ENCODE measurements at places on chromosomes 3 and 15. TPM values are rescaled to one million over a fixed set of nuclear protein-coding genes. Genes with fewer than 3 reads are reported as not detected.

DNA sequence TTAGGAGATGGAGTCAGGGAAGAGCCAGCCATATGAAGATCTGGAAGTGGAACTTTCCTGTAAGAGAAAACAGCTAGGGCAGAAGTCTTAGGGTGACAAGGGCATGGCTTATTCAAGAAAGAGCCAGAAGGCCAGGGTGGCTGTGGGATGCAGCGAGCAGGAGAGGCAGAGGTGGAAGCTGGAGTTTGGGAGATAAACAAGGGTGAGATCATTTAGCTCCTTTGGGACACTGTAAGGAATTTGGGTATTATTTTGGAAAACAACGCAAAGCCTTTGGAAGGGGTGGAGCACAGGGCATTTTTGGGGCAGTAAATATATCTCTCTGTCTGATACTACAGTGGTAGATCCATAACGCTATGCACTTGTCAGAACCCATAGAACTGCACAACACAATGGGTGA lies 5.0 kb upstream of the IL16 start:
- H3K36me3 ChIP-seq = no peaks in the 10 kb centered on the region
- no peaks in the 10 kb centered on the region for H3K4me1 ChIP-seq
- DNase-seq = no peak
- H3K27ac ChIP-seq = no peak overlapping the region
- H3K27me3 ChIP-seq = no peaks in the 10 kb centered on the region

GRCh38 chr3:31402117-31402516 lies 130.6 kb upstream of the STT3B start:
- H3K4me1 ChIP-seq = no peaks in the 10 kb centered on the region
- H3K36me3 ChIP-seq = no peaks in the 10 kb centered on the region
- H3K4me3 ChIP-seq = no peak overlapping the region
- no peak for DNase-seq
- H3K27me3 ChIP-seq = no peaks in the 10 kb centered on the region

DNA sequence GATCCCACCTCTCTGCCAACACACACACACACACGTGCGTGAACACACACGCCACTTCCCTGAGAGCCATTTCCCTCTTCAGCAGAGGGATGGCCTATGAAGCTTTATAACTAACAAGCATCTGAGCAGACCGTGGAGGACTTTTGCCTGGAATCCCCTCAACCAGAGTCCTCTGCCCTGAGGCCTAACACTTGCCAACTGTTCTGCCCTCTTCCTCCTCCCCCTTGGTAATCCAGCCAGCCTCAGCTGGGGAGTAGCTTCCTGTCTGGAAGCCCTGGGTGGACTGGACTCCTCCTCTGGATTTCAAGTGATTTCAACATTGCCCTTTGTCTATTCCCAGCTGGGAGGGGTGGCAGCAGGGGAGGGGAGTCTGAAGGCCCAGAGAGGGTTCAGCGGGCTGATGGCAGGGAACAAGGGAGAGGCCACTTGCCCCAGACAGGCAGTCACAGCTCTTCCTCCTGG lies 68.4 kb upstream of the HACD2 start:
- peak; percentile 59 for DNase-seq
- no peak overlapping the region for H3K4me3 ChIP-seq
- peaks cover 10% of the 10 kb centered on the region for H3K4me1 ChIP-seq
- H3K27me3 ChIP-seq = no peaks in the 10 kb centered on the region

- no peak overlapping the region for H3K4me3 ChIP-seq
- no peaks in the 10 kb centered on the region for H3K27me3 ChIP-seq
- no peaks in the 10 kb centered on the region for H3K4me1 ChIP-seq
- no peak overlapping the region for H3K27ac ChIP-seq
- no peak for DNase-seq
Observed at GRCh38 chr3:43873723-43874122, 183.0 kb downstream of the ABHD5 start.

DNA sequence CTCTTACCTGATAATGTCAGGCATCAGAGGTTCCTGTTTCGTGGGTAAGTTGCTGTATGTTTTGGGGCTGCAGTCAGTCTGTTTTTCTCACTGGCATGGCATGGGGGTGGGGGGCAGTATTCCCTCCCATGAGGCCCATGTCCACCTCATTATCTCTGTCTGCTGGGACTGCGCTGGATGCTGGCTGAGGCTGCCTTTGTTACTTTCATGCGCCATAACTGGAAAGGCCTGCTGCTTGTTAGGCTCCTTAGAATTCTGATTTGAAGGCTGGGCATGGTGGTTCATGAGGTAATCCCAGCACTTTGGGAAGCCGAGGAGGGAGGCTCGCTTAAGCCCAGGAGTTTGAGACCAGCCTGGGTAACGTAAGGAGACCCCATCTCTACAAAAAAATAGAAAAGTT lies 9.8 kb downstream of the APBA2 start:
- H3K4me1 ChIP-seq = no peaks in the 10 kb centered on the region
- H3K27me3 ChIP-seq = peaks cover 6% of the 10 kb centered on the region
- H3K4me3 ChIP-seq = no peak overlapping the region
- DNase-seq = no peak
- no peaks in the 10 kb centered on the region for H3K36me3 ChIP-seq

- H3K36me3 ChIP-seq = peaks cover 41% of the 10 kb centered on the region
- no peak overlapping the region for H3K4me3 ChIP-seq
- DNase-seq = no peak
- no peaks in the 10 kb centered on the region for H3K27me3 ChIP-seq
- no peaks in the 10 kb centered on the region for H3K4me1 ChIP-seq
Observed at GRCh38 chr3:197103766-197104165, 74.1 kb upstream of the MELTF start.

- H3K4me1 ChIP-seq = peaks cover 8% of the 10 kb centered on the region
- no peaks in the 10 kb centered on the region for H3K27me3 ChIP-seq
- no peaks in the 10 kb centered on the region for H3K36me3 ChIP-seq
- peak; percentile 45 for DNase-seq
- peak overlapping the region; percentile 63 for H3K27ac ChIP-seq
Observed at GRCh38 chr3:129015388-129016105, 14.4 kb downstream of the EFCC1 start.

DNA sequence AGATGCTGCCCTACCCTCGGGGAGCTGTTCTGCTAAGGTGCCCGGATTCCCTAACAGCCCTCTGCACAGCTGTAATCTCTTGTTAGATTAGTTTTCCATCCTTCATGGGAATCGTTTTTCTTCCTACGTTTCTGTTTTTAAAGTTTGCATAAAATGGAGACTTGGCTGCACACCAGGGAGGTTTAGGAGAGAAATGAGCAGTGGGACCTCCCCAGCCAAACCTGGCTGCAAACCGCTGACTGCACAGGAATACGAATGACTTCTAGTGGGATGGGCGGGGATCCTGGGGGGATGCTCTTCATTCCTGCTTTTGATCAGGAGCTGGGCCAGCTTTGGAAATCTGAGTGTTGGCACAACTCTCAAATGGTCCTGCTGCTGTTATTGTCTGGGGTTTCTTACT lies 77.5 kb downstream of the THSD4 start:
- no peak overlapping the region for H3K4me3 ChIP-seq
- H3K27ac ChIP-seq = no peak overlapping the region
- H3K4me1 ChIP-seq = no peaks in the 10 kb centered on the region
- DNase-seq = no peak

DNA sequence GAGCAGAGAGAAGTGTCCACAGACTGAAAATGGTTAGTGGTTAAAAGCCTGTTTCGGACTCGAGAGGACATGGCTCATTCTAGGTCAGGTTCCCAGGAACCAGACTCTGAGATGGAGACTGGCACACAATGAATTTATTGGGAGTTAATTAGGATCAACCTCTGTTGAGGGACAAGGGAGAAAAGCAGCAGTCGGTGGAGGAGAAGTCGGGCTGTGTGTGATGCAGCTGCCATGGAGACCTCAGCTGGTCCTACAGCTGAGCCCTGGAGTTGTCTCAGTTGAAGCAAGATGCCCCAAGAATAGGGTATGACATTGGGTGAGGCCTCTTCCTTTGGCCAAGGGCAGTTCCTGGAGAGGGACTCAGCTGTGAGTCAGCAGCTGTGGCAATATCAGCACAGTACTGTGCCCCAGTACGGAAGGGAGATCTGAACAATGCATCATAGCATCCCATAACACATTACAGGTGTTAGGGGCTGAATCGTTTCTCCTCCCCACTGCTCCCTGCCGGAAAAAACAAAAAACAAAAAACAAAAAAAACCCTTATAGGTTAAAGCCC lies 105.4 kb downstream of the ABHD5 start:
- H3K36me3 ChIP-seq = no peaks in the 10 kb centered on the region
- H3K4me3 ChIP-seq = no peak overlapping the region

DNA sequence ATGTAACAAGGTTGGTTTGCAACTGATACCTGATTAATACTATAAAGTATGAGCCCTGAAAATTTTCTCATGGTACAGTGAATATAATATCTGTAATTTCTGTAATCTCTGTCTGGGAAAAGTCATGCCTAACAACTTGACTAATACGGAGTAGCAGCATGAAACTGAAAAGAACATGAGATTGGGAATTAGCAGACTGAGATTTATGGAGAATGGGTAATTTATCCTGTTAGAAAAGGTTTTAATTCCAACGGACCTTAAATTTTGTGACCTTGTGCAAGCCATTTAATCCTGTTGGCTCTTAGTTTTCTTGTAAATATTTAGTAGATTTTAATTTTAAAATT lies 90.2 kb upstream of the CMC1 start:
- no peaks in the 10 kb centered on the region for H3K4me1 ChIP-seq
- no peaks in the 10 kb centered on the region for H3K36me3 ChIP-seq
- no peak overlapping the region for H3K27ac ChIP-seq
- H3K4me3 ChIP-seq = no peak overlapping the region

DNA sequence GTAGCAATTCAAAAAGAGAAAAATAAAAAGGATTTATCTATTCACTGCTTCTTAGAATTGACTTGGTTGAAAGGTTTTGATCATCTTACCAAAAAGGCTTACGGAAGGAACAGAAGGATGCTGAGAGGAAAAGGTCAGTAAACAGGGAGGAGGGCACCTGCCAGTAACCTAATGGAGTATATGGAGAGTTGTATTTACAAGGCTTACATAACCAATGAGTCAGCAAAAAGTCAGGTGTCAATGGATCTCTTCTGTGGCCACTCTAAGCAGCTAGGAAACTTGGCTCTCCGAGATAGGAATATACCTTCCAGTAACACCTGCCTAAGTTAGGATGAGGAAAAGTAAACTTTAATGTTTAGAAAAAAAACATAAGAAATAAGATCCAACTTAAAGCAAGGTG lies 80.5 kb upstream of the PLXND1 start:
- DNase-seq = no peak
- H3K4me3 ChIP-seq = peak overlapping the region; percentile 62
- H3K27me3 ChIP-seq = no peaks in the 10 kb centered on the region
- no peaks in the 10 kb centered on the region for H3K36me3 ChIP-seq

DNA sequence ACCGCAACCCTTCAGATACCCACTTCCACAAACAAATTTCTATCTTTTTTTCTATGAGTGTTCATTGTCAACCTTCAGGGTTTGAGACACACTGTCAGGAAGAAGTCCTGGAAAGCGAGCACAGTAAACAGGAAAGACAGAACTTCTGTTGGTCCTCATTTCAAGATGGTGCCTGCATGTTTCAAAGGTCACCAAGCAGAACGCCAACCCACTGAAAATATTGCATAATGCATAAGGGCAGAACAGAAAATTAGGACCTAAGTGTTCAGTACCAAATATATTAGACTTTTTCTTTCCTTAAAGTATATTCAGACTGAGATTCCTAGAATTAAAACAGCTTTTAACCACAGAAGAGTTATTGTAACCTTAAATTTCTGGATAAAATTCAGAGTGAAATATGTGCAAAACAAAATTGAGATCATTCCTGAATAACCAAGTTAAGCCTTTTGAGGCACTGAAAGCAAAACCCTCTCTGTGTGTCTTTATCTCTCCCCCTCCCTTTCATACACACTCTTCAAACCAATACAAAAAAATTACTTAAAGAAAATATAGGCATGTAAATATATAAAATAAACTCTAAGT lies 387.8 kb upstream of the THBS1 start:
- H3K36me3 ChIP-seq = no peaks in the 10 kb centered on the region
- no peak for DNase-seq
- H3K27ac ChIP-seq = no peak overlapping the region
- no peak overlapping the region for H3K4me3 ChIP-seq
- H3K27me3 ChIP-seq = no peaks in the 10 kb centered on the region

DNA sequence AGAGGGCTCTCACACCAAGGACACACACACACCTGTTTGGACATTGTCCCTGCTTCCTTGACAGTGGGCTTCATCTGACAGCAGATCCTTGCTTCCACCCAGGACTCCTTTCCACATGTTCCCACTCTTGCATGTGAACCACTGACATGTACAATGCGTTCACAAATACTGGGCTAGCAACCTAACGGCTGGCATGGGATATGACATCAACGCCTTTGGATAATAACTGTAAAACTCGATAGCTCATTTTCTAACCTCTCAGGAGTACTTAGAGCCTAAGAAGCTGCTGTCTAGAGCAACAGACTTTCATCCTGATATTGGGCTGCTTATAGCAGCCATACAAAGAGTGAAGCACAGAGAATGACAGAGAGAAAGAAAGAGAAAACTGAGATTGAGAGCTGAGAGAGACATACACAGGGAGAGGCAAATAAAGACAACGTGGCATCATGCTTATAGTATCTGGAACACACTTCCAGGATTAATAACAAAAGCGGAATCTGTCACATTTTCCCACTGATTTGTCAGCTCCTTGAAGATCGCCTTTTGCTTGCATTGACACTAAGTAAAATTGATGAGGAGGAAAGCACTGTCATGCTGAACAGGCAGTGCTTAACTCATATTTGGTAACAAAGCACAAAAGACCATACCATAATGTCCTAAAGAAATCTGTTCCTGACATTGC lies 1.7 kb downstream of the GUCA1C start:
- no peak overlapping the region for H3K27ac ChIP-seq
- H3K27me3 ChIP-seq = no peaks in the 10 kb centered on the region
- no peaks in the 10 kb centered on the region for H3K36me3 ChIP-seq
- H3K4me1 ChIP-seq = no peaks in the 10 kb centered on the region

- no peaks in the 10 kb centered on the region for H3K4me1 ChIP-seq
- DNase-seq = no peak
- H3K36me3 ChIP-seq = no peaks in the 10 kb centered on the region
- H3K27ac ChIP-seq = no peak overlapping the region
- no peaks in the 10 kb centered on the region for H3K27me3 ChIP-seq
Observed at GRCh38 chr3:34359064-34359463, 560.6 kb downstream of the PDCD6IP start.

GRCh38 chr3:153087595-153088566 lies 74.1 kb upstream of the RAP2B start:
- no peak overlapping the region for H3K27ac ChIP-seq
- no peak overlapping the region for H3K4me3 ChIP-seq
- H3K27me3 ChIP-seq = no peaks in the 10 kb centered on the region
- no peaks in the 10 kb centered on the region for H3K4me1 ChIP-seq

- H3K4me3 ChIP-seq = no peak overlapping the region
- H3K36me3 ChIP-seq = no peaks in the 10 kb centered on the region
- H3K4me1 ChIP-seq = no peaks in the 10 kb centered on the region
- no peak overlapping the region for H3K27ac ChIP-seq
- no peak for DNase-seq
Observed at GRCh38 chr3:101262393-101263240, 57.8 kb downstream of the IMPG2 start.

The THAP10 gene
- 1.0 TPM for total RNA-seq

The DNAH12 gene
- total RNA-seq = 0.05 TPM

The CD96 gene
- total RNA-seq = not detected

The PROS1 gene
- 9.0 TPM for total RNA-seq

The ACAD9 gene
- 23.9 TPM for total RNA-seq

The PLA2G4E gene
- total RNA-seq = not detected

The CLRN1 gene
- not detected for total RNA-seq

The CLDN16 gene
- not detected for total RNA-seq

The BLM gene
- total RNA-seq = 0.27 TPM

The SEMA3G gene
- 6.3 TPM for total RNA-seq
